ENCODE measurements at places on chromosomes 13 and 19.

DNA sequence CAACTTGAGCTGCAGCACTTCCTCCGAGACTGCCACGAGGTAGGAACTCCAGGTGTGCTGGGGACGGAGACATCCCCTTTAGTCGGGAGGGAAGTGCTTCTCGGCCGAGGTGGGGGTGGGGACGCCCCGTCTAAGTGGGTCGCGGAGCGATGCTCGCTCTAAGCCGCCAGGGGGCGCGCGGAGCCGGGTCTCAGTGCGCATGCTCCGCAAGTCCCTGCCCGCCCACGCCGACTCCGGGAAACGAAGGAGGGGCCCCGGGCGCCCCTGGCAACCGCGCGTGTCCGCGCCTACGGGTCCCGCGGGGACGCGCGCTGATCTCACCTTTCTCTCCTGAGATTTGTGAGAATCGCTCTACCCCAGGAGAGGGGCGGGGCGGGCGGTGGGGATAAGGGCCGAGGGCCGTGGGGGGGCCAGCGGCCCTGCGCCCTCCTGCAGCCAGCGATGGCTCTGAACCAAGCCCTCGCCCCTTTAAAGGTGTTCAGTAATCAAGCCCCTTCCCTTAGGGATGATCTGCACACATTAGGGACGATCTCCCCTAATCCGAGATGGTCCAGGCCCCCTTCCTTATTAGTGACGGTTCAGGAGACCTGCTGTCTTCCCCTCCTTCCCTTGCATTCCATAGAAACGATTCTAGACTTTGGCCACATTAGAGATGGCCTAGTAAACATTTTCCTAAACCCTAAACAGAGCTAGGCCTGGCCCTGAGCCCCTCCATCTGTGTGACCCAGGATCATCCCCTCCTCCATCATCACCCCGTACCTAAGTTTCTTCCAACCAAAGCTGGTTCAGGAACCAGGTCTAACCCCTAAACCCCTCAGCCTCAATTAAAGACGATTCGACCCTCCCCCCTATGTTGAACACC, 47.3 kb upstream of the SHKBP1 start:
- peak; percentile 79 for DNase-seq

- DNase-seq, result no peak
These were observed 14.0 kb downstream of the GNA15 start for GRCh38 chr19:3149526-3150505.

DNA sequence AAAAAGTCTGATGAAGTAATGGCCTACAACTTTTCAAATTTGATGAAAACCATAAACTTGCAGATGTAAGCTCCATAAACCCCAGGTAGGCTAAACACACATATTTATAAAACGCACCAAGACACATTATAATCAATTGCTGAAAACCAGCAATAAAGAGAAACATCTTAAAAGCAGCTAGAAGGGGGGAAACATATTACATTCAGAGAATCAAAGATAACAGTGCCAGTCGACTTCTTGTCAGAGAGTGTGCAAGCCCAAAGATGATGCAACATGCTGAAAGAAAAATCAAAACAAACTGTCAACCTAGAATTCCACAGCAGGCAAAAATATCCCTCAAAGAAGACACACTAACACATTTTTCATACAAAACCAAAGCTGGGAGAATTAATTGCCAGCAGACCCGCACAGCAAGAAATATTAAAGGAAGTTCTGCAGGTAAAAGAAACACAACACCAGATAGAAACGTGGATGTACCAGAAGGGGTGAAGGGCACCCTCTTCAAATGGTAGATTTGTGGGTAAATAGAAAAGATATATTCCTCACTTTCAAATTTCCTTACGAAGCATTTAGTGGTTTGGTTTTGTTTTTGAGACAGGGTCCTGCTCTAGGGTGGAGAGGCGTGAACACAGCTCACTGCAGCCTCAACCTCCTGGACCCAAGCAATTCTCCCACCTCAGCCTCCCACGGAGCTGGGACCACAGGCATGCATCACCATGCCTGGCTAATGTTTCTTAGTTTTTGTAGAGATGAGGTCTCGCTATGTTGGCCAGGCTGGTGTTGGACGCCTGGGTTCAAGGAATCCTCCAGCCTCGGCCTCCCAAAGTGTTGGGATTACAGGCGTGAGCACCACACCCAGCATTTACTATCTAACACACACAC, 16.5 kb upstream of the ATP1A3 start:
- no peak for DNase-seq

DNA sequence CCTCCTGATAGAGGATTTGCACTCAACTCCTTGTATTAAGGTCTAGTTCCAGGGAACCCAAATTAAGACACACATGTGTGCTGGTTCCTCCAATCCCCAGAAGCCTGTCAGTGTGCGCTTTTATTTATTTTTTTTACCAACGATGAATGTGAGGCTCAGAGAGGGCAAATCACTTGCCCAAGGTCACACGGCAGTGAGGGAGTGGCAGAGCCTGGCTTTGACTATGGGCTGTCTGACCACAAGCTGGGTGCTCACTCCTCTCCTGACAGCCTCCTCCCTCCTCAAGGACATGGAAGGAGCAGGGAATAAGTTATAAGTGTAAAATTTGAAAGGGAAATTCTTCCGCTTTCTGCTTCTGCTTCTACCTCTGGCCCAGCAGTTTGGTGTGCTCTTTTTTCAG, 48.9 kb downstream of the CYP4F22 start:
- no peak for DNase-seq

DNA sequence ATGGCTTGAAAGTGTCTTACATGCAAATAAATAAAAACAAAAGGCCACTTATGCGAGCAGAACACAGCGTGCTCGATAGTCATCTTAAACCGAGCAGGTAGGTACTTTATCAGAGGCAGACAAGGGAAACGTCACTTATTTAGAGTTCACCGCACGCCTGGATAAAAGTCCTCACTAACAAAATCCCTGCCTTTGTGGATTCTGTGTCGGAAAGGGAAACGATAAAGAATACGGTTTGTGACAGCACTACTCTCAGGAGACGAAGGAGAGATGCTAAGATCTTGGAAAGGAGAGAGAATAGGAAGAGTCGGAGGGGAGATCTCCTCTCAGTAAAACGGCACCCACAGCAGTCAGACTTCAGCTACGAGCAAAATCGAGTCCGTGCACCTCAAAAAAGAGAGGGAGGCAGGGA, 581 bp downstream of the RCBTB1 start:
- DNase-seq, result no peak

- no peak for DNase-seq
These were observed 91.3 kb downstream of the UQCRFS1 start for GRCh38 chr19:29121684-29122083.

DNA sequence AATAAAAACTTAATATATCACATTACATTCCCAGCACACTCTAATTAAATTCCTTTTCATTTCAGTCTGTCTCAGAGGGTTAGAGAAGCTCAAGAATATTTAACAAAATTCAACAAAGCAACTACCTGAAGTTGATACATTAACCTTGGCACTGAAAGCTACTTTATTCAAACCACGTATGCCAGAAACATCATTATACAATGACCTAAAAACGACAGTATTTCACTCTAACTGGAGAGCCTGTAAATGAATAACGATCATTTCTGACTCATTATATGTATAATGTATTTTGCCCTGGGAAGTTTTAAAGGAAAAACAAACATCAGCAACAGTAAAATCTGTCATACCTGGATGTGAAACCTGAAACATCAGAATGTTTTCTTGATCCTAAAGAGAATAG, 270.1 kb downstream of the SLITRK5 start:
- no peak for DNase-seq

GRCh38 chr13:46736541-46737310, 60.2 kb downstream of the ESD start:
- no peak for DNase-seq

- DNase-seq, result no peak
These were observed 115.3 kb downstream of the LRCH1 start for GRCh38 chr13:46668302-46668720.

DNA sequence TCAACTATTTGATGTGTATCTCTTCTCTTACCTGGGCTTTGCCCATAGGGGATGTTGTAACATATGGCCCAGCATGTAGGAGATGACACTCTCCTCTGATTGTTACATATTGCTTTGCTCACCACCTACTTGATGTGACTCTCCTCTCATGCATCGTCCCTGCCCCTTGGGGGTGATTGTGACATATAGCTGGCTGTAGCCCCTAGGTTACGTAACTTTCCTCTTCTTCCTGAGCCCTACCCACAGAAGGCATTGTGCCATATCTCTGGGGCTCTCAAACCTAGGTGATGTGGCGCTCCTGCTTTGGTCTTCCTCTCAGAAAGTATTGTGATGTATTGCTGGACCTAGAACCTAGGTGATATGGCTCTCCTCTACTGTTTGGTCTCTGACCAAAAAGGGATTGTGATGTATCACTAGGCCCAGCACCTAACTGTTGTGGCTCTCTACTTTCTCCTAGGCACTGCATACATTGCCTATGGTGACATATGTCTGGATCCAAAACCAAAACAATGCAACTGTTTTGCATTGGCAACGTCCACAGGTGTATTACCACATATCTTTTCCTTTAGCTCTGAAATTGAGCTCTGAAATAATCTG, 71.9 kb upstream of the ZNF724 start:
- DNase-seq, result no peak

GRCh38 chr19:5228932-5229777, 111.5 kb downstream of the PTPRS start:
- no peak for DNase-seq

DNA sequence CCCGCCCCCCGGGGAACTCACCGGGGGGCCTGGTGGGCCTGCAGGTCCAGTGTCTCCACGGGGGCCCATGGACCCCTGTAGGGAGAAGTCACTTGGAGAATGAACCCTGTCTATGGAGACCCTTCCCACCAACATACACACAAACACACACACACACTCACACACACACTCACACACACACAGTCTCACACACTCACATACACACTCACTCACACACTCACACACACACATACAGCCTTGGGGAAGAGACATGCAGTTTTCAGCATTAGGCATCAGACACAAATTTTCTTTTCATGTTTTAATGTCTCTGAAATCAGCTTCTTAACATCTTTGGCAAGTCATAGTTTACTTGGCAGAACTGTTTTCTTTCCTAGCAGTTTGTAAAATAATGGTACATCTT, 31.0 kb upstream of the OLFM2 start:
- no peak for DNase-seq

GRCh38 chr13:92415781-92416180, 810.8 kb upstream of the GPC6 start:
- DNase-seq, result no peak

Measured in stimulated activated CD4-positive, alpha-beta T cell treated with anti-CD3 and anti-CD28 coated beads, Interleukin-4, amount 100 ng/mL, for 48 hours (primary cell).